ENCODE measurements at places on chromosomes 4 and X. TPM values are rescaled to one million over a fixed set of nuclear protein-coding genes. Genes with fewer than 3 reads are reported as not detected.

The AMOT gene
- total RNA-seq = 0.96 TPM

The TGIF2LX gene
- not detected for total RNA-seq

The FGFBP2 gene
- not detected for total RNA-seq

The CLIC2 gene
- total RNA-seq = 10.8 TPM

The MAGEA12 gene
- total RNA-seq = not detected

The UBA1 gene
- total RNA-seq = 198 TPM

The SLC7A11 gene
- total RNA-seq = 76.1 TPM

The ZNF732 gene
- total RNA-seq = 1.7 TPM

The AREG gene
- 0.29 TPM for total RNA-seq

The NHSL2 gene
- total RNA-seq = 54.9 TPM

The EGFL6 gene
- total RNA-seq = not detected

The TRIML2 gene
- total RNA-seq = not detected

The PDZD4 gene
- total RNA-seq = 0.33 TPM

The NALF2 gene
- total RNA-seq = not detected

The SPANXB1 gene
- total RNA-seq = not detected

The PLXNA3 gene
- 21.6 TPM for total RNA-seq

The RASGEF1B gene
- total RNA-seq = 0.29 TPM

The REST gene
- total RNA-seq = 68.0 TPM

The ETNPPL gene
- not detected for total RNA-seq

The UNC5C gene
- 1.3 TPM for total RNA-seq

The FDCSP gene
- total RNA-seq = not detected

The MAGED2 gene
- total RNA-seq = 365 TPM

The GIMD1 gene
- total RNA-seq = not detected

The PDE6B gene
- 1.5 TPM for total RNA-seq

The RNF212 gene
- 5.9 TPM for total RNA-seq

The TMEM156 gene
- 3.3 TPM for total RNA-seq

The MAB21L2 gene
- 0.48 TPM for total RNA-seq

The PRSS12 gene
- total RNA-seq = 7.3 TPM

The RHOXF1 gene
- total RNA-seq = not detected

The DUSP9 gene
- total RNA-seq = 0.33 TPM

The CFAP47 gene
- total RNA-seq = not detected

The OTUD6A gene
- total RNA-seq = not detected

The MUC7 gene
- not detected for total RNA-seq

The PARM1 gene
- total RNA-seq = 0.33 TPM

The TBC1D9 gene
- 66.8 TPM for total RNA-seq

The ZXDB gene
- 18.3 TPM for total RNA-seq

The FAM47A gene
- total RNA-seq = not detected

The RAB9B gene
- 0.76 TPM for total RNA-seq

The COX7B2 gene
- total RNA-seq = not detected

The DDIT4L gene
- total RNA-seq = 8.0 TPM

The PGAM4 gene
- total RNA-seq = not detected

The SHROOM4 gene
- 63.4 TPM for total RNA-seq

The NPY1R gene
- not detected for total RNA-seq

The MAGEA11 gene
- not detected for total RNA-seq

The XG gene
- 0.33 TPM for total RNA-seq

The IL15 gene
- 0.65 TPM for total RNA-seq

The ENPEP gene
- total RNA-seq = not detected

The SORBS2 gene
- total RNA-seq = 191 TPM

The CDS1 gene
- total RNA-seq = not detected

The HMGN5 gene
- 0.98 TPM for total RNA-seq

The ATP10D gene
- total RNA-seq = 19.6 TPM

The UGT2B15 gene
- not detected for total RNA-seq

The NUDT6 gene
- 7.7 TPM for total RNA-seq

The TLR2 gene
- 0.57 TPM for total RNA-seq

The PAGE4 gene
- total RNA-seq = not detected

Data from vein endothelial cell (primary cell).